ENCODE measurements at places on chromosomes 12 and 14.
A peak's percentile ranks its signal among the peaks of the same experiment; 100 is the strongest.

DNA sequence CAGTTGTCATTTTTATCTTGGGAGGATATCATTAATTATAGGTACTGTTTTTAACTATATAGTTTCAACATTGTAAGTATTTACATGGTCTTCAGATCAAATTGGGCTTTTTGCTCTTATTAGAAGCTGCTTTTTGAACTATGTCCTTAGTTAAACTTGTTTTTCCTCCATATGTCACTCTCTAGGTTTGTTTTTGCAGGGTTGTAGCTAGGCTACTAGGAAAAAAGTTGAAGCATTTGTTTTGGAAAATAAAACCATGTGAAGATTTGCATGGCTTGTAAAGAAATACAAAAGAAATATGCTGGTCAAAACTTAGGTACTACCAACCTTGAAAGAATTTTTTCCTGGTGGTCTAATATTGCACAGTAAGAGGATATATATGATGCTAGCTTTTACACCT is 3.4 kb downstream of the ARID2 start:
- DNase-seq, result no peak

GRCh38 chr14:54730156-54730961 is 163.4 kb downstream of the SAMD4A start:
- DNase-seq, result no peak

- DNase-seq, result peak; percentile 30
Measured at GRCh38 chr12:50059440-50060119, 2.2 kb downstream of the ASIC1 start.

DNA sequence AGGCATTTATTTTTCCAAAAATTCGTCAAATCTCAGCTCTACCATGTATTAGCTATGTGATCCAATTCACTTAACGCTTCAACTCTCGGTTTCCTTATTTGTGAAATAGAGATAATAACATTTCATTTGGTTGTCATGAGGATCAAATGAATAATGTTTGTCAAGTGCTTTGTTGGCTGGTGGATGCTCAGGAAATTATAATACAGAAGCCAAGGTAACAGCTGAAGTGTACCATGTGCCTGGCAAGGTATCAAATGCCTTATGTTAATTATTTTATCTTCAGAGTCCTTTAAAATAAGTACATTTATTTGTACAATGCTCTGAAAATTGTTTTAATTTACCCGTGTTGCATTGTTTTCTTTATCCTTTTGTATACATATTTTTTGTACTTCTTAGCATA is 6.1 kb upstream of the PRKCH start:
- no peak for DNase-seq

GRCh38 chr12:110677206-110677911 is 11.6 kb downstream of the HVCN1 start:
- no peak for DNase-seq

DNA sequence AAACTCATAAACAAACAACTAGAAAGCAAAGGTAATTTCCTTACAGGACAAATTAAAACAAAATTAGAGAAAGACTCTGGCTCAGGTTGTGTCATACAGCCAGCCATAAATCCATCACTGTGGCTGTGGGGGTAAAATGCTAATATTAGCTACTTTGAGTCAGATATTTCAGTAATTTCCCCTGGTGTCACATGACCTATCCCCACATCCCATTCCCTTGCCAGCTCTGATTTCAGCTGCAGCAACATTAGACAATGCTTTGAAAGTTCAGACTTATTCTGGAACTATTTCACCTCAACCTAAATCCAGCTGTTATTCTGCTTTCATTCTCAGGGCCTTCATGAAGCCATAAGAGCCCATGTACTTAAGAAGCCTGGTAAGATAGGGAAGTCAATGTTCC is 55.3 kb downstream of the RPL10L start:
- no peak for DNase-seq

DNA sequence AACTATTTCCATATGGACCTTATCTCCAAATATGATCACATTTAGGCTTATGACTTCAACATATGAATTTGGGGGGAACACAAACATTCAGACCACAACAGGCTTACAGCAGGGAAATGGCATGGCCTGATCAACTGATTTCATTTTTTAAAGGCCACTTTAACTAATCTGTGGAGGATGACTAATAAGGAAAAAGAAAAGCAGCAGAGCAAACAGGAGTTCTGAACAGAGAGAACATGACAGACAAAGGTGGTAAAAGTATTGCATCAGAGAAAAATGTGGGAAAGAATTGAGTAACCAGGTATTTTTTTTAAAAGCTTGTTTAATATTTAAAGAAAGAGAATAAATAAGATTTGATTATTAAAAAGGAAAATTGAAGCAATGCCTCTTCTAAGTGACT is 366.1 kb upstream of the TMPO start:
- DNase-seq, result no peak

DNA sequence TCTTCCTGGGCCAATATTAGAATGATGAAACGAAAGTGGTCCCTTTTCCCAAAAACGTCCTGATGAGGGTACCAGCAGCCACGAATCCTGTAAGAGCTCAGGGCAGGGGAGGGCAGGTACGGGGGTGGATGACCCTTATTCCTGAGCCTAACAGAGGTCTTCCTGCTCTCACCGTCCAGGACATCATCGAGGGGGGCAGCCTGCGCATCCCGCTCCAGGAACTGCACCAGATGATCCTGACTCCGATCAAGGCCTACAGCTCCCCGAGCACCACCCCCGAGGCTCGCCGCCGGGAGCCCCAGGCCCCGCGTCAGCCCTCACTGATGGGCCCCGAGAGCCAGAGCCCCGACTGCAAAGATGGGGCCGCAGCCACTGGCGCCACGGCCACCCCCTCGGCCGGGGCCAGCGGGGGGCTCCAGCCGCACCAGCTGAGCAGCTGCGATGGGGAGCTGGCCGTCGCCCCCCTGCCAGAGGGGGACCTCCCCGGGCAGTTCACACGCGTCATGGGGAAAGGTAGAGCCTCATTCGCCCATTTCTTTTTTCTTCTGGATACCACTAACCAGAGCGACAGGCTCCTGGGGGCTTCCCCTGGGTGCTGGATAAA is 142.5 kb downstream of the GCH1 start:
- no peak for DNase-seq

DNA sequence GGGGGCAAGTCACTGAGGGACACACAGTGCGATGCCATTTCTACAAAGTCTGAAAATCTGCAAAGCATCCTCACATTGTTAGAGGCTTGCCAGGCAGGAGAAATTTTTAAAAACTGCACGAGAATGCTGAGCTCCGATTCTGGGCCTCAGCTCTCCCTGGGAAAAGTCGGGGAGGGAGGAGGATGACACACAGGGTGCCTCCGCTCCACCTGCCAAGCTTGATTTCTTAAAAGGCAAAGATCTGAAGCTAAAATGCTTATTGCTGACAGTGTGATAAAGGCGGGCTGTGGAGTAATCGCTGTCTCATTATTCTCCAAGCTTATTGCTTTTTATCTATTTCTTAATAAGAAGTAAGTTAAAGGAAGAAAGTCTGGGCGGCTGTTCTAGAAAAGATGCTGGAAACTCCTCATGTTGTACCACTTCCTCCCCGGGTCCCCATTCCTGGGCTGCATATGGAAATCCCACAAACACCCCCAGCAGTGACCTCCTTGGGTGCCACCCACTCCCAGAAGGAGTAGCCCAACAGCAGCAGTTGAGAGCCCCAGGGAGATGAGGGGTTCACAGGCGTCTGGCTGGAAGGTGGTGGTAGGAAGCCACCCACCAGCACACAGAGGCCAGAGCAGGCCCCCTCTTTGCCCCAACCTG is 55.0 kb downstream of the CCDC85C start:
- no peak for DNase-seq

DNA sequence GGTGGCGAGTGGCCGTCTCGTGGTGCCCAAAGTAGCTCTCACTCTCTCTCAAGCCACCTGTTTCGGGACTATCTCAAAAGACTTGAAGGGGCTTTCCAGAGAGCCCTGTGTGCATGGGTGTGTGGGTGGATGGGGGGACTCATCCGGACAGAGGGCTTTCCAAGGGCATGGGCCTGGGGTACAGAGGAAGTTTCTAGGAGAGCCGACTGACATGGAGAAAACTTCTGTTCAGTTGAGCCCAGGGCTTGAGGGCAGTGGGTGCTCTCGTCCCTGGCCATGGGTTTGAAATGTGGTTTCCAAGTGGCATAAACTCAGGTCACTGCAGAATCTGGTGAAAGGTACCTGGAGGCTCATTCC is 47.4 kb upstream of the MEG3 start:
- DNase-seq, result no peak

- DNase-seq, result no peak
Measured at GRCh38 chr12:4432878-4433744, 12.5 kb downstream of the FGF6 start.

DNA sequence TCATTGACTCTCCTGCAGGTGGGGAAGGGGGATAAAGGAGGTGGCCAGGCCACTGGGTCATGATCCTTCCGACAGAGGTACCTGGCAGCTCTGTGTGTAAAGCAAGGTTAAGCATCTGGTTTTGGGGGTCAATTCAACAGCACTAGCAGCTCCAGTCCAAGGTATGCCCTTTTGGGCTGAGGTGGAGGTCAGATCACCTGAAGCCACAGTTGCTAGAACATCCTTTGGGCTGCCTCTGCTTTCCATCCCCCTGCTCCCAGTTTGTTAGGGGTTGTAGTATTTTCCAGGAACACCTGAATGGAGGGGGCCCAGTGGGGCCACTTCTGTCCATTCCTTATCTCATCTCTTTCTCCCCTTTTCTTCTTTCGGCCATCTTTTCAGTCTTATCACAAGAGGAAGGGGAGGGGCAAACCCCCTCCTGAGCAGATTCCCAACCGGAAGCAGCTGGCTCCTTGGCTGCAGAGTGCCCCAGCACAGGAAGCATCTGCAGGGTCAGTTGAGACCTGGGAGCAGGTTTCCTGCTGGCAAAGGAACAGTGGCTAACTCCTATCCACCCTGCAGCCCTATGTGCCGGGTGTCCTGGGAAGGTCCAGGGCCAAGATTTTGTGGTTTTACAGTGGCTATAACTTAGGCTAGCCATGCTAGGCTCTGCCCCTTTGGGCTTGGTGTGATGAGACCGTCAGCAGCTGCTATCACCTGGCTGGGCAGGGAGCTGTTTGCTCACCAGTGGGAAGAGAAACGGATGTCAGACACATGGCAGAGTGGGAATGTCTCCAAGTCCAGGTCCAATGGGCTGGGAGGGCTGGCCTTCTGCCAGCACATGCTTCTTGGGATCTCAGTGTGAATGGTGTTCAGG is 40.2 kb downstream of the SH2B3 start:
- no peak for DNase-seq

DNA sequence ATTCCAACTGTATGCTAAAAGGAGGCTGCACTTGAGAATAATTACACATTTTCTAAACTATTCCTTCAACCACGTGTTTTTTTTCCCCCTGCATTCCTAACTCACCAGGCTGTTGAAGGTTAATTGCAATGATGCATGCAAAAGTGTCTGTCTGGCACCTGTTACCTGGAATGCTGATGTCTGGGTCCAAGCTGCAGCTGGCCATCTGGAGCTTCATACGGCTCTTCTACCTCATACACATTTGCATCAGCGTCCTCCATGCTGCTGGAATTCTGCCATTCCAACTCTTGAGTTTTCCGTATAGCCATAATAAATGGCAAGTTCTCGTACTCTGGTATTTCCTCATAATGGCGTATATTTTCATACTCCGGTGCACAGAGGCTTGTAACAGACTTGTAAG is 8.6 kb downstream of the FGD6 start:
- DNase-seq, result no peak

DNA sequence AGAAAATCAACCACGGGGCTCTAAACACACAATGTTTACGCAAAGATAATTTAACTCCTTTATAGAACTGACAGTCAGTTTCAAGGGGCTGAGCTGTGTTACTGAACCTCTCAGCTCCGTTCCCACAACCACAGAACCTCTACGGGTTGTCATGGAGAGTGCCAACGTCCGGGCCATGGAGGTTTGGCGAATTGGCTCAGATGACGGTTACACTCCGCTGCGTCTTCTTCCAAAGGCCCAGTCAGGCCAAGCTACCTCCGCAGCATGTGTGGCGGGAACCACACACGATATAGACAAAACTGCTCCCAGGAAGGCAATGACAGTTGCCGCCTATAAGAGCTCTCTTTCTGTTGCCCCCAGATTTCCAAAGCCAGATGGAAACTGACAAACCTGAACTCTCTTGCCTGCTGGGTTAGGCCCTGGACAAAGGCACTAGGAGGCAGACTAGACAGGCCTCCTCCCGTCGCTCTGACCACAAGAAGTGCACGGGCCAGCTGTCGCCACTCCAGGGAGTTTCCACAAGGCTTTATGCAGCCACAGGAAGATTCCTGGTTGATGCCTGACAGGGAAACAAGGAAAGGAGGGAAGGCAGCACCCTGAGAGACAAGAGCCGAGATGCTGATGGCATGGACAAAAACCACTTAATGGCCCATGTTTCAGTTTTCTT is 30.3 kb downstream of the CCDC88C start:
- DNase-seq, result no peak

GRCh38 chr12:58557171-58557570 is 363.1 kb downstream of the LRIG3 start:
- no peak for DNase-seq

- DNase-seq, result no peak
Measured at GRCh38 chr12:1705774-1706631, 15.1 kb downstream of the ADIPOR2 start.

DNA sequence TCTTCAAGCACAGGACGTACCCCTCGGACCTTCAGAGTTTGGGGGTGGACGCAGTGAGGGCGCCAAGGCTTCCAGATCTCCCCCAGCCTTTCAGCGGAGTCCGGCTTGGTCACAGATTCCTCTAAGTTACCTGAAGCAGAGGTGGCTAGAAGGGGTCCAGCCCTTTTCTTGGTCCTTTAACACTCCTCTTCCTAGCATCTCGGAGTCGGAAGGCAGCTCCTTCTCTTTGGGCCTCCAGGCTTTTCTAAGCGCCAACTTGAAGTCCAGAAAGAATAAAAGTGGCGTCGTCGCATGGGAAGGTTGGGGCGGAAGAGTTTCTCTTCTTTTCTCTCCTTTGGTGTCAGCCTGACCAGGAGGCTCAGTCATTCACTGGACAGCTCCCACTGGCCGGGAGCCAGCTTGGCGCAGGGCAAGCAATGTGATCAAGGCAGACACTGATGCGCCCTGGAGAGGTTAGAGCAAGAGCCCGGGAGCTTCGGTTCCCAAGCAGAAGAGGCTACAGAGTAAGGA is 9.6 kb downstream of the OR6S1 start:
- no peak for DNase-seq

DNA sequence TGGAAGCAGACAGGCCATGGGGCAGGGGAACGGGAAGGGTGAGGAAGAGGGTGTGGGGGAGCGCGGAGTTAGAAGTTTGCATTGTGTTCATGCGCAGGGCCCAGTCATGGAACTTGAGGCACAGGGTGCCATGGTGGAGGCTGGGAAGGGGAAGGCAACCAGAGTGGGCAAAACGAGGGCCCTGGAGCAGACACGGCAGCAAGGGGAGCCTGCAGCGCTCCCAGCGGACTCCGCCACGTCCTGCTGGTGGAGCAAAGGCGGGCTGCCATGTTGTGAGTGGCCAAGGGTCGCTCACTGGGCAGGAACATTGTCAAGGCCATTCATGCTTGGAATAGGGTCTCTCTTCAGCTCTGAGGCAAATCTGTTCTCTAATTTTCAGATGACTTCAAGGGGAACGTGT is 20.5 kb downstream of the DEGS2 start:
- DNase-seq, result no peak

Data from activated T-cell treated with anti-CD3 and anti-CD28 coated beads for 1 hour (primary cell).